ENCODE measurements at places on chromosomes 2 and 18.

DNA sequence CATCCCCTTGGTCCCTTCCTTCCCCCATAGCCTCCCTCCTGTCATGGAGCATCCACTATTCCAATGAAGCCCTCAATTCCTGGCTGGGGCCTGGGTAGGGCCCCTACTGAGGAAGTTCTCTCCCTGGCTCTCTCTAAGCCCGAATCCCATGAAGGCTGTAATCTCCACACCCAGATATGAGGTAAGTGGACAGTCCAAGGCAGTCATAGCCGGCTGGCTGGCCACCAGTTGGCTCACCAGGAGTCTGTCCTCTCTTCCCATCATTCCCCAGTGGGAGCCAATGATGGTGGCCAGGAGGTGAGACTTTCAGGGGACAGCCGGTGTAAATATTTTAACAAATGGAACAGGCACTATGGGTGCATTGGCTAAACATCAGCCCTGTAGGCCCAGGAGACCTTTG, 6.8 kb upstream of the TAF1B start:
- no peak for DNase-seq

- no peak for DNase-seq
Observed at GRCh38 chr18:37694516-37694915, 128.9 kb upstream of the CELF4 start.

DNA sequence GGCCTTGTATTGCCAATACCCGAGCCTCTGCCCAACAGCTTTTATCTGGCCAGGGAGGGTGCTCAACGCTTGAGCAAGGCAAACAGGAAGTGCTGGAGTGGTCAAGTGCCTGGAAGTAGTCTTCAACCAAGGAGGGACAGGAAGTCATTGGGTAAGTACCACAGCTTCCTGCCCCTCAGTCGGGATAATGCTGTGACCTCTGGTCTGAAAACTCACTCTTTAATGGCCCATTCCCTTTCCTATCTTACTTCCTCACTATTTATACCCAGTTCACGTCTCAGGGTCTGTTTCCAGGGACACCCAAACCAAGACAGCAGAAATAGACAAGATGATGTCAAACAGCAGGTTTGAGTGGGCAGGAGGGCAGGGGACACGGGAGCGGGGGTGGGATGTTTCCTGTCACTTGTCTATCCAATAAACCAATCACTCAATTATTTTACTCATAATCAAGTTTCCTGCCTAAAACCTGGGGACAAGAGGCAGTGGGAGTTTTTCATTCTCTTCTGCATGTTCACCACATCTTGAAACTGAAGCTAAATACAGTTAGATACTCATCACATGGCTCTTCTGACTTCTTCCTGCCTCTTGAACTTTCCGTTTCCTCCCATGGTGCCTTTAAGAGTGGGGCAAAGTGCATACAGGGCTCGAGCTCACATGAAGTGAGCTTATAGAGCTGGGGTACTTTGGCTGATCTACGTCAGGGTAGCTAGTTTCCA, 68.9 kb upstream of the CAB39 start:
- peak; percentile 59 for DNase-seq

GRCh38 chr2:120396861-120397811, 51.2 kb downstream of the INHBB start:
- no peak for DNase-seq

DNA sequence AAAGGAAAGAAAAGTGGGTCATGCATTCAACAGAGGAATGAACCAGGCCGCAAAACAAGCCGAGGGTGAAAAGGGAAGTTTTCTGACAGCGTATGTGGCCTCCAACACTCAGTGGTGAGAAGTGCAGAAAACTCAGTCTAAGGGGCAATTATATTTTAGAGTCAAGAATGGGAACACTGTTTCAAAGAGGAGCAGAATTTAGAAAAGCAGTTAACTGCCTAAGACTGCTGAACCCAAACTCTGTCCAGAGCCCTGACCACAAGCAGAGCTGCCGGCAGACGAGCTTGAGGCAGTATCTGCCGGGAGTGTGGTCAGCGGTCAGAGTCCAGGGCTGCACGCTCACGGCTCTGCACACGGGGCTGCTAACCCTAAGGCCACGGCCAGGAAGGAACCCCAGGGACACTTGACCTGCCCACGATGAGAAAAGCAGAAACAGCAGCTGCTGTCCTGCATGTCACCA, 347.0 kb upstream of the ID2 start:
- no peak for DNase-seq

DNA sequence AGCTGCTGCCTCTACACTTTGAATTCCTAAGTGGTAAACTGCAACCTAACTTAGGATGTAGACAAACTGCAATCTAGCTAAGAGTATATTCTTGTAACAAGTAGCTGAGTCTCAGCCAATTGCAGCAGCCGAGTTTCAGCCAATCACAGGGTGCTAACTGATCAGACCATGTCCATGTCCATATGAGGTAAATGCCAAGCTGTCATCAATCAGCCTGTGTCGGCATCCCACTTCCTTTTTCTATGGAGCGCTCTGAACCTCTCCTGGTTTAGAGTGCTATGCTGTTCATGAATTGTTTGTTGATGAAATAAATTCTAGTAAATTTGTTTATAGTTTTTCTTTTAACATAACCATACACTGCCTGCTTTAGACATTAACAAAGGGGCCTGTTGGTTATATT, 408.8 kb downstream of the NBAS start:
- no peak for DNase-seq

DNA sequence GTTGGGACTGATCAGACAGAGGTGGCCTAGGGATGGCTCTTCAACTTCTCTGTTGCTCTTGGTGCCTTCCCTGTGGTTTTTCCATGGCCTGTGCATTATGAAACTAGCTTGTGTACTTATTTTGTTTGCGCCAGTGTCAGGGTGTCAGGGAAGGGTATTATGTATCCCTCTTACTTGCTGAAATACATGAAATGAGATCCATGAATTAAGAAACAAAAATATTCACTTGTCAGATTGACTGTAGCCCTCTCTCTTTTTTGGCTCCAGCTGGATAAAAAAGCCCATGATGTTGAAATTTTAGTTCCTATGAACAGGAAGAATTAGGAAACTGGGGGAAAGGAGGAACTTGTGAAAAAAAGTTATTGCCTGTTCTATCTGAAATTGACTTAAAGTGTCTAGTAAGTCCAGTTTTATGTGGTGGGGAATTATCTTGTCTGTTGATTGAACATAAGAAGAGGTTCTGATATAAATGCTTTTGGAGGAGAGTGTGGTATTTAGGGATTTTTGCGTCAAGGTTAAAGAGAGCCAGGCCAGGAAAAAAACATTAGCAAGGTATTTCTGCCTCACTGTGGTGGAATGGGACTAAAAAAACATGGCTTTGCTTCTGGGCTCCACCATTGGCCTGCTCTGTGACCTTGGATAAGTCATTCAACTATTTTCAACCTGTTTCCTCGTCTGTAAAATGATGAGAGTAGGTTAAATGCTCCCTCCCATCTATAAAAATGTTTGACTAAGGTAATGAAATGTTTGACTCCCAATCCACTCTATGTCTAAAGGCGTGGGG, 12.0 kb downstream of the UGP2 start:
- DNase-seq: no peak

- no peak for DNase-seq
Observed at GRCh38 chr2:64930258-64930671, 58.9 kb upstream of the SLC1A4 start.

DNA sequence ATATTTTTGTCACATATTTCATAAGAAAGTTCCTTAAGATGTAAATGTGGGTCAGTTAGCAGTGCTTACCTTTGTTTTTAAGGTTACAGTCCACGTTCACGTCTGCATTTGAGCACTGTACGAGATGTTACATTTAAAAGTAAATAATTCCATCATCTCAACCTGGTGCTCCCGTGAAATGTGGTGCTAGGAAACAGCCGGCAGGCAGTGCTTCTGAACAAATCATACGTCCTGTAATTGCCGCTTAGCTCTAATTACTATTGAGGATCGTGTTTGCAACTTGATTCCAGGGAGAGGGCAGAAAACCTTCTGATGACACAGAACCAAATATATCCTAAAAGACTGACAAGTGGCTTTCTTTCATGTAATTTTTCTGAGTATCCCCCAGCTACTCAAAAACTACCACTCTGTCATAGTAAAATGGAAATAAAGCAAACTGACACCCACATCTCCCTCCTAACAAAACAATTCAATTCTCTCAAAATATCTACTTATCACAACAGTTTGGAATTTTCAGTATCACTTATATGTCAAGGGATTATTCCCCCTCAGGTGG, 297.8 kb upstream of the SESTD1 start:
- DNase-seq: no peak

DNA sequence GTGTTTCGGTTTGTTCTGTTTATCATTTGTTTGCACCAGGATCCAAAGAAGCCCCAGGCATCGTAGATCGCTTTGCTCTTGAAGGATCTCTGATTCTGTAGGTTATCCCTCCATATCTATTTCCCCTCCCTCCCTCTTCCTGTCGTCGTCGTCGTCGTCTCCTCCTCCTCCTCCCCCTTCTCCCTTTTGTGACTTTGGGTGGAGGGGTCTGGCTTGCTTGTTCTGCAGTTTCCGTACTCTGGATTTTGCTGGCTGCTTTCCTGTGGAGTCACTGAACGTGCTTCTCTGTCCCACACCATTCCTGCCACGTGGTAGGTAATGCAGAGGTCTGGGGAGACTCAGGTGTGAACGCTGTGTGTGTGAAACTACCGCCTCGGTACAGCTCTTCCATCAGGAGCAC, 225.0 kb downstream of the LDLRAD4 start:
- DNase-seq: no peak

GRCh38 chr18:51006948-51007789, 22.8 kb upstream of the SMAD4 start:
- no peak for DNase-seq

GRCh38 chr2:164542581-164543021, 78.7 kb downstream of the GRB14 start:
- no peak for DNase-seq

DNA sequence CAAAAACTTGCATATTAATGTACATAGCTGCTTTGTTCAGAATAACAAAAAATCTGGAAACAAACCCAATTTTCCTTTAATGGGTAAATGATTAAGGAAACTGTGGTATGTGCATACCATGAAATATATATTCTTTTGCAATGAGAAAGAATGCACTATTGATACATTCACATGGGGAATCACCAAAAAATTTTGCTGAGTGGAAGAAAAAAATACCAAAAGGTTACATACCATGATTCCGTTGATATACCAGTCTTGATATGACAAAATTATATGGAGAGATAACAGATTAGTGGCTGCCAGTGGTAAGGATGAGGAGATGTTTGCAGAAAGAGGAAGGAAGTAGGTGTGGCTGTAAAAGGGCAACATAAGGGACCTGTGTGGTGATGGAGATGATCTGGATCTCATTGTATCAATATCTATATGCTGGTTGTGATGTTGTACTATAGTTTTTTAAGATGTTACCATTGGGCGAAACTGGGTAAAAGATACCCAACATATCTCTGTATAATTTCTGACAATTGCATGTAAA, 54.6 kb upstream of the BCL2L11 start:
- DNase-seq: no peak
